ENCODE measurements at places on chromosomes 13 and 19. TPM values are rescaled to one million over a fixed set of nuclear protein-coding genes. Genes with fewer than 3 reads are reported as not detected.

The ARHGEF1 gene
- 45.1 TPM for total RNA-seq

DNA sequence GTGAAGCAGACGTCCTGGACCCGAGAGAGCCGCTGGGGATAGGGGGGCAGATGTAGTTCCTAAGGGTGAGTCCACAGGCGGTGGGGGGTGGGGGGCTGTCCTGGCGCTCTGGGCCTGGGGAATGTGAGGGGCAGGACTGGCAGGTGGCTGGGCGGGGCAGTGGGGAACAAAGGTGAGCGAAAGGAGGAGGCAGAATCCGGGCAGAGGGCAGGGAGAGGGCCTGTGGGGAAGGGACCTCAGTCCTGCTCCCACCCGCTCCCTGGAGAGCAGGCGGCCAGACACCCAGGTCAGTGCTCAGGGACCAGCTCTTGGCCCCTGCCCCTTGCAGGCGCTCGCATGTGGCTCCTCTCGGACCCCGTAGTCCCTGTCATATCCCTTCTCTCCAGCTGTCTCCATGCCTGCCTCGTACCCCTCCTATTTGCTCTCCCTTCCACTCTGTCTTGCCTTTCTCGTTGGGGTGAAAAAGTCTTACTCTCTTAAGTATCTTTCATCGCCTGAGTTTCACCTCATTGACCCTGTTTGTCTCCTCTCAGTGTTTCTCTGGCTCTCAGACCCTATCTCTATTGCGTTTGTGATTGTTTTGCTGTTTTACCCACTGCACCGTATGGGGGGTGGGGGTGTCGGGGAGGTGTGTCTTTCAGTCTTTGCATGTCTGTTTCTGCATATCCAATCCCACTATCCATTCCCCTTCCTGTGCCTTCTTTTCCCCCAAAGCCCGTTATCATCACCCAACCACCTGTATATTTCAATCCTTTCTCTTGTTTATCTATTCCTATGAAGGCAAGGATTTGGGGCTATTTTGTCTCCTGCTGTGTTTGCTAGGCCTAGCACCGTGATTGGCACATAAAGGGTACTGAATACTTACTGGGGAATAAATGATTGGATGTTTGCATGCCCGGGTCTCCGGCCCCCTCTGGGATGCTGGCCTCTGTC is 5.8 kb downstream of the SPHK2 start:
- DNase-seq, result no peak
- H3K27me3 ChIP-seq, result no peaks in the 10 kb centered on the region
- peak overlapping the region; percentile 87 for H3K27ac ChIP-seq
- peaks cover 19% of the 10 kb centered on the region for H3K4me1 ChIP-seq

DNA sequence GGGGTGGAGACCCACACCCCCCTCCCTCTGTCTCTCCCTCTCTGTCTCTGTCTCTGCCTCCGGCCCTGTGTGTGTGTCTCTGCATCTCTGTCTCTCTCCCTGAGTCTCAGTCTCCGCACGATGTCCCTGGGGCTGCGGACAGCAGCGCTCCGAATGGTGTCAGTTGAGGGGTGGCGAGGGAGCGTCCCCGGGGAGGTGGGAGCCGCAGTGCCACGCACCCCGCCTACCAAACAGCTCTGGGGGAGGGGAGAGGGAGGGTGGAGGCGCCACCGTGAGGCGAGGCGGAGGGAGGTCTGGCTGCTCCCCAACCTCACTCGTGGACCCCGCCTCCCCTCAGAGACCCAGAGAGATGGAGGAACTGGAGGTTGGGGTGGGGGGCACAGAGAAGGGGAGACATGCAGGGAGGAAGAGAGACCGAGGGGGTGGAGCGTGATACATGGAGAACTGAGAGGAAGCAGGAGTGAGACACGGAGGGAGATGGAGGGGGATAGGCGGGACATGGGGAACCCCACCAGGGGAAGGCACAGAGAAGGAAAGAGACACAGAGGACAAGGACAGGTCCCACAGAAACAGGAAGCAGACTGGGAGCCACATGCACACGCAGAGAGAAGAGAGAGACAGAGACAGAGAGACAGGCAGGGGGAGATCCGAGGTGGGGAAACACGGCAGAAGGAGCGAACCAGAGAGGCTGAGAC is 7.2 kb downstream of the ERFL start:
- peaks cover 6% of the 10 kb centered on the region for H3K27me3 ChIP-seq
- no peak overlapping the region for H3K4me3 ChIP-seq
- H3K4me1 ChIP-seq, result no peaks in the 10 kb centered on the region
- H3K36me3 ChIP-seq, result no peaks in the 10 kb centered on the region
- H3K27ac ChIP-seq, result no peak overlapping the region

- no peak for DNase-seq
- no peaks in the 10 kb centered on the region for H3K4me1 ChIP-seq
- H3K27ac ChIP-seq, result no peak overlapping the region
- no peaks in the 10 kb centered on the region for H3K27me3 ChIP-seq
Observed at GRCh38 chr13:51697855-51698254, 106.1 kb downstream of the DHRS12 start.

- no peak overlapping the region for H3K4me3 ChIP-seq
- H3K27me3 ChIP-seq, result no peaks in the 10 kb centered on the region
- H3K36me3 ChIP-seq, result no peaks in the 10 kb centered on the region
- no peaks in the 10 kb centered on the region for H3K4me1 ChIP-seq
Observed at GRCh38 chr19:35650581-35650980, 2.5 kb downstream of the COX6B1 start.

GRCh38 chr19:28878862-28879566 is 333.9 kb downstream of the UQCRFS1 start:
- H3K27ac ChIP-seq, result no peak overlapping the region
- no peaks in the 10 kb centered on the region for H3K36me3 ChIP-seq
- no peak overlapping the region for H3K4me3 ChIP-seq
- no peaks in the 10 kb centered on the region for H3K4me1 ChIP-seq

GRCh38 chr13:98390086-98390715 is 186.7 kb downstream of the STK24 start:
- no peak overlapping the region for H3K4me3 ChIP-seq
- no peaks in the 10 kb centered on the region for H3K36me3 ChIP-seq
- H3K27ac ChIP-seq, result no peak overlapping the region
- DNase-seq, result no peak
- no peaks in the 10 kb centered on the region for H3K27me3 ChIP-seq
- no peaks in the 10 kb centered on the region for H3K4me1 ChIP-seq

DNA sequence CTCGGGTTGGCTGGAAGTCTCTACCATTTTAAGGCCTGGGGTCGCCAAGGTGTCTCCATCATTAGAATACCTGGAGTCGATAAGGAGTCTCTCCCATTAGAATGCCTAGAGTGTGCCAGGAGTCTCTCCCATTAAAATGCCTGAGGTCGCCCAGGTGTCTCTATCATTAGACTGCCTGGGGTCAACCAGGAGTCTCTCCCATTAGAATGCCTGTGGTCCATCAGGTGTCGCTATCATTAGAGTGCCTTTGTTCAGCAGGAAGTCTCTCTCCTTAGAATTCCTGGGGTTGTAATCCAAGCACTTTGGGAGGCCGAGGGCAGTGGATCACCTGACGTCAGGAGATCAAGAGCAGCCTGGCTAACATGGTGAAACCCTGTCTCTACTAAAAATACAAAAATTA is 1533.0 kb downstream of the UQCRFS1 start:
- H3K27ac ChIP-seq, result no peak overlapping the region
- no peaks in the 10 kb centered on the region for H3K4me1 ChIP-seq
- H3K27me3 ChIP-seq, result no peaks in the 10 kb centered on the region
- no peak overlapping the region for H3K4me3 ChIP-seq
- no peaks in the 10 kb centered on the region for H3K36me3 ChIP-seq

Data from uterus (tissue), 4 donors.